ENCODE measurements at places on chromosomes 3 and 15.

DNA sequence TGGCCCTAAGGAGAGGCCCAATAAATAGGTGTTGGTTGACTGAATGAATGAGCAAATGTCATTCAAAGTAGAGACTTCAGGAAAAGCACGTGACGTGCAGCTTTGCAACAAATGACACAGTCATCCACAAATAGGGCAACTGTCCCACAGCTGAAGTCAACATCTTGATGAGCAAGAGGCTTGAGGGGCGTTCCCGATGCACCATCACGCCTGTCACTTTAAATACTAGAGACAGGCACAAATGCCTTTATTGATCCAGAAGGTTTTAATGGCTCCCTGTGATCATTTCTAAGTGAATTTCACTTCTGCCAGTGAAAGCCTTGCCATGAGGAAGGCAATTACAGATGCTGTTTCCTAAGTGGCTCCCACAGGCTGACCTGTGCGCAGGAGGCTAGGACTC, 43.6 kb downstream of the ABTB1 start:
- DNase-seq, result no peak

DNA sequence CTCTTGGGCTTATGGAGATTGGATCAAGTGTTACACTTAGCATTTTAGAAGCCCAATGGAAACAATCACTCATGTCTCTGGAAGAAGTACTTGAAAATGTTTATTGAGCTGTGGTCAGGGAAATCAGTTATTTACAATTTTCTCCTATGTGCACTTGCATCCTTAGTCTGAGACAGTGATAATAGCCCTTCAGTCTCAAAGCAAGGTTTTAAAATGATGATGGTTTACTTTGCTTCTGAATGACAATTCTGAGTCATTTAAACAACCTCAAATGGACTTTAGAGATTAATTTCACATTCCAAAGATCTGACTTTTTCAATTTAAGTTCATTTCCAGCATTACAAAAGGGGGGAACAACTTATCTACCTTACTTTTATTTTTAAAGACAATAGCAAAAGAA, 20.1 kb downstream of the TIPARP start:
- no peak for DNase-seq

GRCh38 chr15:59250249-59250648, 43.6 kb downstream of the LDHAL6B start:
- no peak for DNase-seq

GRCh38 chr15:42623951-42624350, 48.5 kb downstream of the STARD9 start:
- DNase-seq, result no peak

DNA sequence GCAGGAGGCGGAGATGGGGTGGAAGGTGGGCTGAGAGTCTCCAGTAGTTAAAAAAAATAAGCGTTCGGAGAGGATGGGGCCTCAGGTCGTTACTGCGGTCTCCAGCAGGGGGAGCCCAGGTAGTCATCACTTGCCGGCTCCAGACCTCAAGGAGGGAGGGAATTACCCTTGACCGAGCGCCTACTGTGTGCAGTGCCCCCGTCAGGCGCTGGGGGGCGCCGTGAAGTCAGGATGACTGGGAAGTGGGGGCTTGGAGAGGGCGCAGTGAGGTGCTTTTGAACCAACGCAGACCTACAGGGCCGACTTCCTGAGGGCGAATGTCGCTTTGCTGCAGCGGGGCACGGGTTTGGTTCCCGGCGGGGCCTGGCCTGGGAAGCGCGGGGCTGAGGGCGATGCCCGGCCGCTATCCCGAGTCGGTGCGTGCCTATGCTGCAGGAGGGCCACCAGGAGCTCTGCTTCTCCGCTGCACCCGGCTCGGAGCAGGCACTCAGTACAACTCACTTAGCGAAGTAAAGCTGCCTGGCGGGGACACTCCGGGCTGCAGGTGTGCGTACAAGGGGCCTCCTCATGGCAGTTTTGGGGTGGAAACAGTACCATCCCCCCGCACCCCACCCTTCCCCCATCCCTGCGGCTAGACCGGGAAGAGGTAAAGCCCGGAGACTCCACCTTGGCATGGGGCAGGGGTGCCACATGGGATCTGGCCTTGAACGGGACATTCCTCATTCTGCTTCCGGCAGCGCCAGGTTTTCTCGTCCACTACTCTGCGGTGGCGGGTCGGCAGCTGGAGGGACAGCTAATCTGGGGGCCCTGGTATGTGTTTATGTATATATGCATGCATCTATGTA, 79.8 kb downstream of the RHCG start:
- DNase-seq, result peak; percentile 2

- no peak for DNase-seq
These were observed 35.7 kb upstream of the PCSK6 start for GRCh38 chr15:101525087-101525669.

- DNase-seq, result no peak
These were observed 2.7 kb downstream of the LRIG1 start for GRCh38 chr3:66497985-66498671.

DNA sequence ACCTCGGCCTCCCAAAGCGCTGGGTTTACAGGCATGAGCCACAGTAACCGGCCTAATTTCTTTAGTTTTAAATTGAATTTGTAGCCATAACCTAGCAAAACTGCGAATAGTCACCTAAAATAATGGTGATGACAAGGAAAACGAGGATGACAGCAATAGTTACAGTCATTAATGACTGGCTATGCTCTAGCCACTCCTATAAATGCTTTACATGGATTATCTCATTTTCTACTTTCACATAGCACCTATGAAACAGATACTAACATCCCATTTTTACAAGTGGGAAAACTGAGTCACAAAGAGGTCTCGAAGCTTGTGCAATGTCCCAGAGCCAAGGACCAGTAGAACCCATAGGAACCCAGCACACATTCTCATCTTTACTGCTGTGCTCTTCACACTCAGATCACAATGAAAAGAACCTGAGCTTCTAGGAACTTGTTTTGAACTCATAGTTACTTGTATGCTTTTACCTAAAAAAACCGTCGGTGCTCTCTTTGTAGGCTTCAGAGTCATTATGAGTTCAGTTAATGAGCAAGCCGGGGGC, 39.4 kb downstream of the FBXL22 start:
- no peak for DNase-seq

- DNase-seq, result no peak
These were observed 15.4 kb upstream of the CX3CR1 start for GRCh38 chr3:39295184-39295775.

All from amniotic stem cell (primary cell).